Lower leg skin (tissue), 4 donors: ENCODE measurements at places on chromosomes 4 and X.
A peak's percentile ranks its signal among the peaks of the same experiment; 100 is the strongest.

- no peak for DNase-seq
Measured at GRCh38 chrX:78168065-78168464, 28.6 kb upstream of the TAF9B start.

GRCh38 chr4:173371292-173372192, 788 bp downstream of the SAP30 start:
- DNase-seq: peak; percentile 94

DNA sequence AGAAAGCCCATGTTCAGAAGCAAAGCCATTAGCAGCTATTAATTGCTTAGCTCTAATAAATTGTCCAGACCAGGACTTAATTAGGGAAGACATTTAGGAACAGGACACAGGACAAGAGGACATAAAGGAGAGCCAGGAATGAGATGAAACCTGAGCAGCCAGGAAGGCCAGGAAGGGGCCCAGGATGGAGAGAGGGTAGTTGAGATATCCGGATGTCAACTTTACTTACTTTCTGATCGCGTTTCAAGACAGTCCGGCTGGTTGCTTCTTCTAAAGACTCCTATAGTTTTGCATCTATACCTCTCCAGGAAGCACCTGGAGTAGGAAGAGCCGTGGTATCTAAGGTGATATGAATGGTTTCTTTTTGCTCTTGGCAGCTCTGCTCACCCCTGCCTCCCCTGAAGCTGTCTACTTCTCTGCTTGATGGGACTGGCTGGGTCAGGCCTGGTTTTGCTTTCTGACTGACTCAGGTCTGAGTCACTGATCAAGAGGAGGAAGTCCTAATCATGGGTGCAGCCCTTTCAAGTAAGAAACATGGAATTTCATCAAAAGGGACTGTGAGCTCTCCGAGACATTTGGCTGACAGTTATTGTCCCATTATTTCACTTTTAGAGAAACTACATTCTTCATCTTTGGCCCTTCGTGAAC, 733.3 kb downstream of the RPA4 start:
- DNase-seq: no peak

GRCh38 chr4:105840426-105841174, 54.7 kb upstream of the NPNT start:
- no peak for DNase-seq

- no peak for DNase-seq
Measured at GRCh38 chr4:86130160-86130933, 229.5 kb downstream of the MAPK10 start.

DNA sequence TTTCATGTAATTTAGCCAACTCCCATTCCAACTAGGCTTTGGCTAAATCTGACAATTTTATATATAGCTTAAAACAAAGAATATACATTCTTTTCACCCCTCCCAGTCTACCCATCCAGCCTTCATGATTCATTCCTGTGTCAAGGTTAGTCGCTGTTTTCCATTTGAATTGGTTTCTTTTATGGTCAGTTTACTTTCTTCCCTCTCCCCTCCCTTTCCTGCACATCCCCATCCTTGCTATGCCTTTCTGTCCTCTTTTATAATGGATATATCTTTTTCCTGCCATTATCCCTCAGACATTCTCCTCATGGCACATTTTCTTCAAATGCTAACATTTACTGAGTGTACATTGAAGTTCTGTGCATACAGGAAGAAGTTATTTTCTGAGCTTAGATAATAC, 4.7 kb downstream of the ZXDB start:
- DNase-seq: no peak

GRCh38 chr4:19025031-19025430, 1003.5 kb upstream of the LCORL start:
- no peak for DNase-seq
